ENCODE measurements at places on chromosomes 1 and 21. TPM values are rescaled to one million over a fixed set of nuclear protein-coding genes. Genes with fewer than 3 reads are reported as not detected.

Gene FAM151A
- total RNA-seq, result 0.29 TPM

Gene TNFRSF14
- 21.6 TPM for total RNA-seq

- DNase-seq, result no peak
Measured at GRCh38 chr1:182702826-182703524, 18.6 kb upstream of the RGS8 start.

DNA sequence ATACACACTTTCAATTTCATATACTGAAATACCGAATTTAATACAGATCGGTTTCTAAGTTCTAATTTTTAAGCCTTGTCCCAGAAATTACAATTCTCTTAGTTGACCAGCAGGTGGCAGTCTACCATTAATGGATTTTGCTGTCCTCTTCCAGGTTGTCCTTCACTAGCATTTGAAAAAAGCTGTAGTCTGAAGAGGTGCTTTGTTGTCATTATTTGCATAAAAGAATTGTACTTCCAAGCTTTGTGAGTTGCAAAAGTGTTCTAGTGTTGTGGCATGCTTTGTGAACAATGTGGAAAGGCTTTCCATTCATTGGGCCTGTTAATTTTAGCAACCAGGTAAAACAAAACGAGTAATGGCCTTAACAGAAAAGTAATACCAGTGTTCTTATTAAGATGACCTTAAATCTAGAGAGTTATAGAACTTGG, 193.6 kb downstream of the RPS6KC1 start:
- no peak for DNase-seq

DNA sequence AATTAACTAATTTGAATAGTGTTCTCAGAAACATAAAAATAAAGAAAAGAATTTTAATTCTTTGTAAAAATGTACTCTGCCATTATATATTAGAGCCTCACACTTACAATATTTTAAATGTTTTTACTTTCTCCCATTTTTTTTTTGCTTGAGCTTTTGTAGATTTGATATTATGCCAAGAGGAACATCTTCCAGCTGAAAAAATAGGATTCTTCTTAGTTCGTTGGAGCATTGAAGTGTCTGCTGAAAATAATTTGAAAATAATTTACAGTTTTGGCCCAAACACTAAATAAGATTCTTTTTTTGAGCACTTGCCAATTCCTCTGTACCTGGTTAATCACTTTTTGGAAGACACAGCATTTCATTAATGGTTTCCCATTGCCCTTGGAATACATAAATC, 175.0 kb upstream of the COL11A1 start:
- DNase-seq, result no peak

DNA sequence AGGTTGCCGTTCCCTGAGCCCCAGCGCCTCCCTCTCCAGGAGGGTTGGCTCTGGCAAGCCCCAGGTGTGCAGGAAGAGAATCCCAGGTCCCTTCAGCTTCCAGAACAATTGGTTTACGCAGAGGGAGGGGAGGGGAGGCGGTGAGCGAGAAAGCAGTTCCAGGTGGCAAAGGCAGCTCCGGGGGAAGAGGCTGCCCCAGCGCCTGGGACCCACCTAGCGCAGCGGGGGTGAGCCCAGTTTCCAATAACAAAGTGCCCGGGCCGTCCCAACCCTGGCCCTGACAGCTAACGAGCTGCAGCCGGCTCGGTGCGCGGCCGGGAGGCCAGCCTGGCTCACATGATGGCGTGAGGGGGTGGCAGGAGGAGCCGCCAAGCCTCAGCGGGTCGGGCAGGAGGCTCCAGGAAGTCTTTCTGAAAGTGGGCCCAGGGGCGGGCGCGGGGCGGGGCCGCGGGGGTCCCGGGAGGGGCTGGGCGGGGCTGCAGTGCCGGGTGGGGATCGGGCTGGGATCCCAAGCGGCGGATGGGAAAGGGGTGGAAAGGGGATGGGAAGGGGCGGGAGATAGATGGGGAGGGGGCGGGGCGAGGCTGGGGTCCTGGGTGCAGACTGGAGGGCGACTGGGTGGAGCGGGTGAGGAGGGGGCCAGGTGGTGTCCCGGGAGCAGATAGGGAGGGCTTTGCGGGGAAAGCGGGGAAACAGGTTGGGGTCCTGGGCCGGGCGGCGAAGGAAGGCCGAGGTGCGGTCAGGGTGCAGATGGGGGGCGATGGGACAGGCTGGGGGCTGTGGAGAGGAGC, 22.8 kb downstream of the DHRS3 start:
- peak; percentile 80 for DNase-seq

DNA sequence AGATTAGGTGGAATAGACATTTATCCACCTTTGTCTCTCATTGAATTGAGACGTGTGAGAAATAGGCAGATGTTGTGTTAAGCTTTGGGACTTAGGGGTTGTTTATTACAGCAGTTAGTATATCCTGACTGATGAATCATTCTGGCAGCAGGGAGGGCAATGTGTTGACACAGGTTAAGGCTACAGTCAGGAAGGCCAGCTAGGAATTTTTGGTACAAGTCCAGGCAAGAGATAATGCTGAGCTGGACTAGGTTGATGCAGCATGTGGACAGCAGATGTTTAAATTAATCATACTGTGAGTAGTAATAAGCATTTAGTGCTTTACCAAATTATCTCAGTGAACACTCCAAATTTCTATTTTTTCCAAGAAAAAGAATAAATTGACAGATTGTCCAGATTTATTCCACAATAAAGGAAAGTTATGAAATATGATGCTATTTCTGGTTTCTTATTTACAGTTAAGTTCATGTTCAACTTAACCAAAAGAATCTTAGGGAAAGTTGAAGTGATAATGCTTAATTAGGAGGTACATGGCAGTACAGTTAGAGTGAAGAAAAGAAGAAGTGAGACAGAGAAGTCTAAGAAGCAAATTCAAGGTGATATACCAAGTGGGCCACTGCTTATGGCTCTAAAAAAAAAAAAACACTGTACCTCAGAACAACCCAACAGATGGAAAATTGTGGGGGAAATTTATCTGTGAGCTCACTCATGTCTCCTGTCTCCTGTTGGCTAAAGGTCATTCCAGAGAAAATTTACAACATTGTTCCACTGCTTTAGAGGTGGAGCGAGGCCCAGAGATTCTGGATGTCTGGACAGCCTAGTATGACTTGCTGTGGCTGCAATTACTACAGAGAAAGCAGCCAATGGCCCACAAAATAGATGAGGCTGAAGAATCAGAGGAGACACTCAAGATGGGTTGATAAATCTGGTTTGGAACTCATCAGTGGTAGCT, 102.7 kb upstream of the C21orf91 start:
- DNase-seq, result no peak

DNA sequence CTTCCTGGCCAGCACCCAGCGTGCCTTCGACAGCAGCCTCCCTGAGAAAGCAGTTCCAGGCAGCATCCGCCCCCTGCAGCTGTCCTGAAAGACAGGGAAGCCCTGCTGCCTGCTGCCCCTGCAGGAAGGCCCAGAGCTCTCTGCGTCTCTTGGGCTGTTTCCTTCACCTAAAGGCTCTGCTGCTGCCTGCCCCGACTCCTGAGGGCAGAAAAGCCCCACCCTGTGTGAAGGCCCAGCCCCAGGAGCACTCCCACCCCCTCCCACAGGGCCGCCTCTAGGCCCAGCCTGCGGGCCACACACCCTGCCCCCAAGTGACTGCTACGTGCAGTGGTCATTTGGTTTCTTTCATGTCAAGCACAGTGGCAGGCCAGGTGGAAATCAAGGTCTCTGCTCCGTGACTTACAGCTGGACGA, 12.4 kb downstream of the RIPK4 start:
- DNase-seq, result no peak

DNA sequence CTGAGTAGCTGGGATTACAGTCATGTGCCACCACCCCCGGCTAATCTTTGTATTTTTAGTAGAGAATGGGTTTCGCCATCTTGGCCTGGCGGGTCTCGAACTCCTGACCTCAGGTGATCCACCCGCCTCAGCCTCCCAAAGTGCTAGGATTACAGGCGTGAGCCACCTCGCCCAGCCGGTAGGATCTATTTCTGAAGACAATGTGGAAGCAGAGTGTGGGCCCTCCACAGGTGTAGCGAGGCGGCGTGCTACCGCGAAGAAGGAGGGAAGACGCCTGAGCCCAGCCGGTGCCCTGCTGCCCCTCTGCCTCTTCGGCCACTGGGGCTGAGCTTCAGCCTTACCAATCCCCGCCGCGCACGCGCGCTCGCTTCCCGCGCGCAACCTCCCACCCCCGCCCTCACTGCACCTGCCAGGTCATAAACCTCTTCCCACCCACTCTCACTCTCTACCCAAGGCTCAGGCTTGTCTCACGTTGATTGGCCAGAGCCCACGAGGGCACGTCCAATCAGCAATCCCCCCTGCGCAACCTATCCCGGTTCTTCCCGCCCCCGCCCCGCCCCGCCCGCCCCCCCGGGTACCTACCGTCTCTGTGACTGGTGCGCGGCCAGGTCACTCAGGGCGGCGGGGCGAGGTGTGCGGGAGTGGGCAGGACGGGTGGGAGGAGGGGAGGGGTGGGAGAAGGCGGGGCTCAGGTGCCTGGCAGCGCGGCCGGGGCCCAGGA, 409 bp upstream of the HOOK1 start:
- peak; percentile 78 for DNase-seq

GRCh38 chr1:90715309-90715708, 1.8 kb downstream of the BARHL2 start:
- no peak for DNase-seq

- DNase-seq, result no peak
Measured at GRCh38 chr1:78387871-78388270, 102.9 kb upstream of the PTGFR start.
